Stimulated activated CD8-positive, alpha-beta memory T cell treated with anti-CD3 and anti-CD28 coated beads, Interleukin-15, amount 100 ng/mL, for 4 hours (primary cell): ENCODE measurements at places on chromosomes 4 and X.

GRCh38 chrX:51760657-51761056, 17.4 kb downstream of the GSPT2 start:
- no peak for DNase-seq

GRCh38 chr4:85607624-85608023, 132.7 kb downstream of the ARHGAP24 start:
- DNase-seq = no peak

GRCh38 chr4:138707746-138708677, 307.6 kb upstream of the NOCT start:
- no peak for DNase-seq

- no peak for DNase-seq
Observed at GRCh38 chr4:75235359-75235951, 278.7 kb downstream of the RCHY1 start.

DNA sequence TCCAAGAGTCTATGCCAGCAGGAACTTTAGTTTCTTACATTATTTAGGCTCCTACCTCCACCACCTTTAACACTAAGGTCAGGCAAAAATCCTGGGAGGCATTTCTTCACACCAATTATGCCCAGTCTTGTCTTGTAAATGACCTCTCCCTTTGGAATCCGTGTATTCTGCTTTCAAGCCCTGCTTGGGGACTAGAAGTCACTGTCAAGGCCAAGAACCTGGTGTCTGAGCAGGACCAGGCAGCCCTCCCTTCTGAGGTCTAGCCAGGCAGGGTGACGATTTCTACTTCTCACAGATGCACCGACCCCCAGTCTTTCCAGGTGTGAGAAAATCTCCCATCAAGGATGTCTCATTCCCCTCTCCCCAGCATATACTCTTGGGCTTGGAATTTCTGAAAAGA, 82.7 kb upstream of the C1QTNF7 start:
- no peak for DNase-seq

DNA sequence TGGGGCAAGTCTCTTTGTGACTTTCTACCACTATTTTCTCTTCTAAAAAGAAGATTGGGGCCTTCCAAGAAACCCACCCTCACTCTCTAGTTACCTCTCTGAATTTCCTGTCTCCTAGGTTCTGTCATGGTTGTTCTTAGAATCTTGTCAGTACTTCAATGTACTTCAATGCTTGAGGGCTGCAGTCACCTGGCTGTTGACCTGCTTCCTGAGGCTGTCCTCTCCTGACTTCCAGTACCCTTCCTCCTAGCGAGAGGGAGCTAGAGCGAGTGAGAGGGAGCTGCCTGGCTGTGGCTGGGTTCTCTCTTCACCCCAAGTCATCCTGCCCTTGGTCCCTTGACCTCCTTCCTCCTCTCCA, 17.7 kb downstream of the CD99L2 start:
- no peak for DNase-seq
